ENCODE measurements at places on chromosomes 3 and 15. TPM values are rescaled to one million over a fixed set of nuclear protein-coding genes. Genes with fewer than 3 reads are reported as not detected.

Gene RFX7
- total RNA-seq, result 11.4 TPM

Gene ACTRT3
- 0.38 TPM for total RNA-seq

DNA sequence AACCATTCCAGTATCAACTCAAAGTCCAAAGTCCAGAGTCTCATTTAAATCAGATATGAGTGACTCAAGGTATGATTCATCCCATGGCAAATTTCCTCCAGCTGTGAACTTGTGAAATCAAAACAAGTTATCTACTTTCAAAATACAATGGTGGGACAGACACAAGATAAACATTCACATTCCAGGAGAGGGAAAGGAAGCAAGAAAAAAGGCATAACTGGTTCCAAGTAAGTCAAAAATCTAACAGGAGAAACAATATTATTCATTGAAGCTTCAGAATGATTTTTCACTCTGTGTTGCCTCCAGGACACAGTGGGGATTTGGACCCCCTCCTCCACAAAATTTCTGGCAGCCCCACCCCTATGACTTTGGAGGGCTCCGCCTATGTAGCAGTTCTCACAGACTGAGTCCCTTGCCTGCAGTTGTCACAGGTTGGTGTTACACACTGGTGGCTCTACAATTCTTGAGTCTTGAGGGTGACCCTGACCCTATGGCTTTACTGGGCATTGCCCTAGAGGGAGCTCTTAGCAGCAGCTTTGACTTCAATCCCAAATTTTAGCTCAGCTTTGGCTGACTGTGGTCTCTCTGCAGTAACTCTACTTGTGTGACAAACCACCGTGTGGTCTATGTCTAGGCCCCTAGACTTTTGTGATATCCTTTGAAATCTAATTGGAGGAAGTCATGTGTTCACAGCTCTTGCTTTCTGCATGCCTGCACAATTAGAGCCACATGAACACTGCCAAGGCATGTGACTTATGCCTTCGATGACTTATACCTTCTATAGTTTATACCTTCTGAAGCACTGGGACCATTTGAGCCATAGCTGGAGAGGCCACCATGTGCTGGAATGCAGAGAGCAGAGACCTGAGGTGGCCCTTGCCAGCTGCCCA is 644.2 kb downstream of the GRM7 start:
- H3K4me3 ChIP-seq, result no peak overlapping the region
- no peak for DNase-seq
- H3K36me3 ChIP-seq, result no peaks in the 10 kb centered on the region
- no peaks in the 10 kb centered on the region for H3K4me1 ChIP-seq

Gene AHSG
- total RNA-seq, result not detected

Gene PRKCD
- 5.9 TPM for total RNA-seq

DNA sequence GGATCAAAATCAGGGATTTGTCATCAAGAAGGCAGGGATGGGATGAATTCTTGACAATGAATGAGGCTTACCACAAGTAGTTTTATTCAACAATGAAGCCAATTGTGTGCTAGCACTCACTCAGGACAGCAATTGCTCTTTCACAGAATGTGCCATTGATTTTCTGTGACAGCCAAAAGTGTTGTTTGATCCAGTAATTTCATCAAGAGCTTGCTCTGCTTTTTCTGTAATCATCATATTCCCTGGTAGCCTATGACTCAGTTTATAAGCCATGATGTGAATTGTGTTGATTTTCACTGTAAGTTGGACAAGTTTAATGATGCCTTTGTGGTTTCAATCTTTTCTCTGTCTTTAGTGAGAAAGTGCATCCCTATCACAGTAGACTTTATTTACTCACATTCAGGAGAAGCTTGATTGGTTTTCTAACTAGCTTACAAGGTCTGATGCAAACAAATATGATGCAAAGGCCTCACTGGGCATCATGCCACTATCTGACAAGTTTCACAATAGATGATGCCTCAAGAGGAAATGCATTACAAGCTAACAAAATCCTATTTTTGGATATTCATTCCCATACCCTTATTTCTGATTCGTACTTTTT is 13.6 kb upstream of the CSRNP1 start:
- DNase-seq, result no peak
- H3K36me3 ChIP-seq, result no peaks in the 10 kb centered on the region
- H3K27ac ChIP-seq, result no peak overlapping the region
- no peak overlapping the region for H3K4me3 ChIP-seq

Gene IQCF5
- total RNA-seq, result not detected

Measured in gastrocnemius medialis (tissue), 4 donors.